ENCODE measurements at places on chromosomes 6 and 20.

GRCh38 chr6:169986848-169987498, 235.6 kb downstream of the ERMARD start:
- no peaks in the 10 kb centered on the region for H3K27me3 ChIP-seq
- no peak for DNase-seq
- H3K4me3 ChIP-seq, result no peak overlapping the region
- no peaks in the 10 kb centered on the region for H3K36me3 ChIP-seq
- H3K4me1 ChIP-seq, result no peaks in the 10 kb centered on the region

- H3K27me3 ChIP-seq, result no peaks in the 10 kb centered on the region
- no peaks in the 10 kb centered on the region for H3K36me3 ChIP-seq
- H3K4me3 ChIP-seq, result no peak overlapping the region
- peaks cover 25% of the 10 kb centered on the region for H3K4me1 ChIP-seq
- peak; percentile 46 for DNase-seq
- H3K27ac ChIP-seq, result peak overlapping the region; percentile 47
Observed at GRCh38 chr6:155201461-155202226, 62.2 kb upstream of the CLDN20 start.

DNA sequence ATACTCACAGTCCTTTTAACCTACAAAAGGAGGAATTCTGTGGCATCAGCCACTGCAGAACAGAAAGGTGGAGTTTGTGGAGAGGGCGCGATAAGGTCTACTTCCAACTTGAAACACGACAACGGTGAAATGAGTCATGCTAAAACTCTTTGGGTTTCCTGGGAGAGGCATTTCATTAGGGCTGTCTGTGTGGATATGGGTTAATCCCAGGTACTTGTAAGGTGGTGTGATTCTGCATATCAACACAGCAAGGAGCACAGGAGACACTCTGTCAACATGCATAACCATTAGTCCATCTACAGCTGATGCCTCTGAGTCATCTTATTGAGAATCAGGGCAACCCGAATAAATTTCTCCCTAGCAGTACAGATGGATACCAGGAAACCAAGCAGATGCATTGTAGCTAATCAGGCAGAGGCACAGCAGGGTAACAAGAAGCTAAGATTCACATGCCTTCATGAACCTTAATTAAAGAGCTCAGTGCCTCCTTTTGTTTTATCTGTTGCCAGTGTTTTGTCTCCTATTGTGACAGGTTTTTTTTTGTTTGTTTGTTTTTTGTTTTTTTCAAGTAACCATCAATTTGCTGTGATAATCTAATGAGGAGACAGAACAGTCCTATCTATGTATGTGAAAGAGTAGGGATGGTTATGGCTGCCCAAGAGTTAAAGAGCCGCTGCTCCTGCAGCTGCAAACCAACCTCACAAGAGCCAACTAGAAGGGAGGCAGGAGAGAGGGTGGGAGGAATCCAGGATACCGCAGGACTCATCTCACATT, 315.8 kb upstream of the SOX4 start:
- DNase-seq, result no peak
- no peaks in the 10 kb centered on the region for H3K27me3 ChIP-seq
- no peak overlapping the region for H3K27ac ChIP-seq
- H3K4me1 ChIP-seq, result peaks cover 46% of the 10 kb centered on the region
- no peaks in the 10 kb centered on the region for H3K36me3 ChIP-seq
- no peak overlapping the region for H3K4me3 ChIP-seq

- H3K4me1 ChIP-seq, result peaks cover 62% of the 10 kb centered on the region
- no peaks in the 10 kb centered on the region for H3K27me3 ChIP-seq
- no peak overlapping the region for H3K27ac ChIP-seq
Observed at GRCh38 chr6:56730663-56731529, 88.2 kb upstream of the DST start.

GRCh38 chr6:48472535-48472934, 361.5 kb upstream of the PTCHD4 start:
- no peaks in the 10 kb centered on the region for H3K36me3 ChIP-seq
- H3K27ac ChIP-seq, result no peak overlapping the region
- H3K4me1 ChIP-seq, result no peaks in the 10 kb centered on the region
- no peak overlapping the region for H3K4me3 ChIP-seq

- H3K27me3 ChIP-seq, result no peaks in the 10 kb centered on the region
- no peaks in the 10 kb centered on the region for H3K36me3 ChIP-seq
- no peaks in the 10 kb centered on the region for H3K4me1 ChIP-seq
- DNase-seq, result no peak
- H3K27ac ChIP-seq, result no peak overlapping the region
Observed at GRCh38 chr6:90139272-90139817, 157.3 kb downstream of the BACH2 start.

GRCh38 chr6:135880066-135880972, 28.8 kb downstream of the PDE7B start:
- H3K27me3 ChIP-seq, result no peaks in the 10 kb centered on the region
- DNase-seq, result no peak
- H3K36me3 ChIP-seq, result no peaks in the 10 kb centered on the region
- no peak overlapping the region for H3K4me3 ChIP-seq
- no peaks in the 10 kb centered on the region for H3K4me1 ChIP-seq
- no peak overlapping the region for H3K27ac ChIP-seq

DNA sequence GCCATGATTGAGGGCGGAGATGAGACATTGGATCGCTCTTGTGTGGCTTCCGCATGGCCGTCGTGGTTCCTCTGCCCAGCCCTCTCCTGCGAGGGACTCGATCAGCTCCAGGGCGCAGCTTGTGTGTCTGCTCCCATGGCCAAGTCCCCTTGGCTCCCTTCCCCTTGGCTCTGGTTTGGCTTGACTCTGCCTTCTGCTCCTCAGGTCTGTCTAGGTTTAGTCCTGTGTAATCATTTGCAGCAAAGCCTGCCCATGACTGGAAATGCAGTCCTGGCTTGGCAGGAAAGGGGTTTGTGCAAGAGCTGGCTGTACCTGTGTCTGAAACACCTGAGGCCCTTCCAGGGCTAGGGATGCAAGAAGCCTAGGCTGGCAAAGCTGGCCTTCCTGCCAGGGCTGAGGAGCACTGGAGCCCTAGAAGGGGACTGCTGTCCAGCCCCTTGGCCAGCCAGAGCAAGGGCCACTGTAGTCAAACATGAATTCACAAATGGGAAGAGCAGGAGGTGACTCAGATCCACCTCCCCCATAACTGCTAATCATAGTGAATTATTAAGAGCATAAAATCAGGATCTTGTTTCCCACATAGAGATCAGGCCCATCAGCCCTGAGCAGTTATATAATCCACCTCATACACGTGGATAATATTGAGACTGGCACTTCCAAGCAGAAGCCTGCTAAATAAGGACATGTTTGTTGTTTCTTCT, 196.8 kb downstream of the FARS2 start:
- no peaks in the 10 kb centered on the region for H3K36me3 ChIP-seq
- H3K4me1 ChIP-seq, result no peaks in the 10 kb centered on the region
- no peak for DNase-seq
- H3K27ac ChIP-seq, result no peak overlapping the region

- no peaks in the 10 kb centered on the region for H3K36me3 ChIP-seq
- H3K27me3 ChIP-seq, result no peaks in the 10 kb centered on the region
- peaks cover 6% of the 10 kb centered on the region for H3K4me1 ChIP-seq
- DNase-seq, result no peak
- no peak overlapping the region for H3K27ac ChIP-seq
- no peak overlapping the region for H3K4me3 ChIP-seq
Observed at GRCh38 chr20:56634307-56634706, 5.2 kb downstream of the TFAP2C start.

DNA sequence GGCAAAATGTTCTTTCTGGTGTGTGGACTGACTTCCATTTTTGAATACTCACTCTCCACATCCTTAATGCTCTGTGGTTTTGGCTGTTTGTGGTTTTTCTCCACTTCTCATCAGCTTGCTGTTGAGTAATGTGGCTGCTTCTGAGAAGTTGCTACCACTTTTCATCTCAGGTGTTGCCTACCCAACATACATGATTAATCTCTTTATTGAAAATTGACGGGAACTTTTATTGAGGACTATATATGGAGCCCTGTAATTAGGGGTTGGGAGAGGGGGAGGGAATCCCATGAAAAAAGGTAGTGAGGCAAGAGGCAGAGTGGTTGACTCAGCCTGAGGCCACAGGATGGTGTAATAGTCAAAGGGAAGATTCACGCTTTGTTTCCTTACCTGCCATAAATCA, 17.6 kb downstream of the IL22RA2 start:
- no peak overlapping the region for H3K4me3 ChIP-seq
- no peaks in the 10 kb centered on the region for H3K27me3 ChIP-seq
- DNase-seq, result no peak
- H3K27ac ChIP-seq, result no peak overlapping the region
- H3K4me1 ChIP-seq, result peaks cover 2% of the 10 kb centered on the region

GRCh38 chr6:4805553-4806336, 29.5 kb downstream of the CDYL start:
- H3K4me3 ChIP-seq, result no peak overlapping the region
- peak; percentile 40 for DNase-seq
- H3K4me1 ChIP-seq, result peaks cover 7% of the 10 kb centered on the region
- H3K27me3 ChIP-seq, result no peaks in the 10 kb centered on the region
- no peak overlapping the region for H3K27ac ChIP-seq
- no peaks in the 10 kb centered on the region for H3K36me3 ChIP-seq

DNA sequence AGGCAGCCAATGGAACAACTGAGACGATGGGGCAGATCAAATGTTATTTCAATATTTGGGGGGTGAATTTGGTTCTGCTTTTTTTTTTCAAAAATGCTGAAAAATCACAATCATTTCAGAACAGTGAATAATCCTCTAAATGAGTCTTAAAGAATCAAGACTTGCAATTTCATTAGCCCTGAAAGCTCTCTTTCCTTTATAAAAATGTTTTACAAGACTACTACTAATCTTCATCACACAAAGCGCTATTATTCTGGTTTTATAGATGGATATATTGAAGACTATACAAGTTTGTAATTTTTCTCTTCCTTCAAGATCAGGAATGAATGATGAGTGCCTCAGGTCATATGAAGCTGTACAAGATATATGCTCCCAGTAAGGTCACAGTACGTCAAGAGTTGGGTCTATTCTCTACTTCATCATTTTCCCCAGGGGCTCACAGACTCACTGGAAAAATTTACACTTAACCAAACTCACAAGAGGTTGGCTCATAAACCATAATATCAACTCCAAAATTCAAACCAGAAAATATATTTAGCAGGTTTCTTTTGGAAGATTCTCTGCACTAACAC, 19.5 kb downstream of the RNF24 start:
- H3K27ac ChIP-seq, result no peak overlapping the region
- no peaks in the 10 kb centered on the region for H3K36me3 ChIP-seq
- H3K4me1 ChIP-seq, result no peaks in the 10 kb centered on the region
